Neuronal stem cell (in vitro differentiated cells): ENCODE measurements at places on chromosomes 6 and 20.

- H3K27ac ChIP-seq: no peak overlapping the region
- H3K4me1 ChIP-seq: peaks cover 1% of the 10 kb centered on the region
- no peaks in the 10 kb centered on the region for H3K36me3 ChIP-seq
- no peak overlapping the region for H3K4me3 ChIP-seq
- H3K27me3 ChIP-seq: no peaks in the 10 kb centered on the region
- DNase-seq: no peak
Measured at GRCh38 chr6:38341496-38341895, 298.2 kb downstream of the BTBD9 start.

DNA sequence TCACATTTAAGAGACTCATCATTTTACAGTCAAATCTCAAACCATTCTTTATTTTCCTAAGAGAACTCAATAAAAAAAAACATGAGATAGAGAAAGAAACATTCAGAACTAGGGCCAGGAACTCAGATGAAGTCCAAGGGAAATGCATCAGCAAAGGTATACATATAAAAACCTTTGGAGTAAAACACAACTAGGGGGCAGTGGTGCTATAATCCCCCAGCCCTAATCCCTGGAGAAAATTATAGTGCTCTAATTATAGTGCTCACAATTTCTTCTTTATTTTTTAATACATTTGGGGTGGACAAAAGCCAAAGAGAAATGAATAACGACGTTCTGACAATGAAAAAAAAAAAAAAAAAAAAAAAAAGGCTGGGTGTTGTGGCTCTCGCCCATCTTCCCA lies 100.6 kb upstream of the EMILIN3 start:
- no peaks in the 10 kb centered on the region for H3K4me1 ChIP-seq
- no peak for DNase-seq
- peaks cover 79% of the 10 kb centered on the region for H3K36me3 ChIP-seq
- H3K27me3 ChIP-seq: no peaks in the 10 kb centered on the region
- H3K27ac ChIP-seq: no peak overlapping the region
- H3K4me3 ChIP-seq: no peak overlapping the region

DNA sequence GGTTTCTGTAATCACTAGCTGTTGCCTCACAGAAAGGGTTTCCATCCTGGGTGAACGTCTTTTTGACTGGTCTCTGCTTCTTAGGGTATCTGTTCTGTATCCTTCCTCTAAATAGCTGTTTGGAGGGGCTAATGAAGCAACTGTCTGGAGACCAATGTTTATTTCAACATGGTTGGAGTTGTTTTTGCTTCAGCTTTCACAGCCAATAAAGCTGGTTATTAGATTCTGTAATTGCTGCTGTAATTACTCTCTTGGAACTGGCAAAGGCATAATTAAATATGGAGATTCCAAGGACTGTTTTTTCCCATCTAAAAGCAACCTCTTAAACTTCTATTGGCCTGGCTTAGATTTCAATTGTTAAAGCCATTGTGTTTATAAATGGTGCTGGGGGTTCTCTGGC lies 31.9 kb downstream of the CHMP4B start:
- H3K4me1 ChIP-seq: no peaks in the 10 kb centered on the region
- DNase-seq: no peak
- no peaks in the 10 kb centered on the region for H3K36me3 ChIP-seq
- no peak overlapping the region for H3K4me3 ChIP-seq

DNA sequence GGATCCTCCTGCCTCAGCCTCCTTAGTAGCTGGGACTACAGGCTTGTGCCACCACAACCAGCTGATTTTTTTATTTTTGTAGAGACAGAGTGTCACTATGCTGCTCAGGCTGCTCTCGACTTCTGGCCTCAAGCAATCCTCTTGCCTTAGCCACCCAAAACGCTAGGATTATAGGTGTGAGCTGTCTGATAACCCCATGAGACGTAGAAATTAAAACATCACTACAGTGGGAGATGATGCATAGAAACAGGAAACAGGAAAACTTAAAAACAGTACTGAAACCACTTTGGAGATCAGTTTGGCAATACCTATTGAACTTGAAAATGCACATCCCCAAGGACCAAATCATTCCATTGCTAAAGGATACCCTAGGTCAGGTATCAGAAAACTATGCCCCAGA lies 10.8 kb downstream of the SENP6 start:
- no peak overlapping the region for H3K4me3 ChIP-seq
- no peaks in the 10 kb centered on the region for H3K4me1 ChIP-seq
- DNase-seq: no peak
- H3K36me3 ChIP-seq: no peaks in the 10 kb centered on the region
- no peak overlapping the region for H3K27ac ChIP-seq
- H3K27me3 ChIP-seq: no peaks in the 10 kb centered on the region

GRCh38 chr6:134768931-134769330 lies 181.0 kb downstream of the ALDH8A1 start:
- H3K4me3 ChIP-seq: no peak overlapping the region
- H3K4me1 ChIP-seq: no peaks in the 10 kb centered on the region
- no peak overlapping the region for H3K27ac ChIP-seq

GRCh38 chr20:23344336-23344735 lies 6.3 kb upstream of the NXT1 start:
- no peak overlapping the region for H3K27ac ChIP-seq
- no peaks in the 10 kb centered on the region for H3K36me3 ChIP-seq
- H3K4me1 ChIP-seq: no peaks in the 10 kb centered on the region
- no peak for DNase-seq
- no peaks in the 10 kb centered on the region for H3K27me3 ChIP-seq

- no peak overlapping the region for H3K4me3 ChIP-seq
- no peaks in the 10 kb centered on the region for H3K36me3 ChIP-seq
- no peaks in the 10 kb centered on the region for H3K27me3 ChIP-seq
- H3K4me1 ChIP-seq: peaks cover 6% of the 10 kb centered on the region
- DNase-seq: no peak
- H3K27ac ChIP-seq: no peak overlapping the region
Measured at GRCh38 chr6:113277111-113277510, 580.0 kb upstream of the MARCKS start.

DNA sequence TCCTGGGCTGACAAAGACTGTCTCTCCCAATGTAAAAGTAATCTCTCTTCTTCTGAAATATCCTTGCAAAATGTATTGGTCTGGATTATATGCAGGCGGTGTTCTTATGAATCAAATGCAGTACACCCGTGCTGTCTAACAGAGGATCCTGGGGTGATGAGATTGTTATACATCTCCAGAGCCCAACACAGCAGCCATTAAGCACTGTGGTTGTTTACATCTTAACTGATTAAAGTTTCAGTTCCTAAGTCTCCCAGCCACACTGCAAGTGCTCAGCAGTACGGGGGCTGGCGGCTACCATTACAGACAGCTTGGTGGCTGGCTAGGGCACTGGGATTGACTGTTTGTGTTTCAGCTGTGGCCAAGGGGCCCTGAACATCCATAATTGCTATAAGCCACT lies 7.0 kb downstream of the UNC93A start:
- no peak for DNase-seq
- no peaks in the 10 kb centered on the region for H3K27me3 ChIP-seq
- H3K4me1 ChIP-seq: peaks cover 3% of the 10 kb centered on the region
- no peak overlapping the region for H3K27ac ChIP-seq
- no peaks in the 10 kb centered on the region for H3K36me3 ChIP-seq

DNA sequence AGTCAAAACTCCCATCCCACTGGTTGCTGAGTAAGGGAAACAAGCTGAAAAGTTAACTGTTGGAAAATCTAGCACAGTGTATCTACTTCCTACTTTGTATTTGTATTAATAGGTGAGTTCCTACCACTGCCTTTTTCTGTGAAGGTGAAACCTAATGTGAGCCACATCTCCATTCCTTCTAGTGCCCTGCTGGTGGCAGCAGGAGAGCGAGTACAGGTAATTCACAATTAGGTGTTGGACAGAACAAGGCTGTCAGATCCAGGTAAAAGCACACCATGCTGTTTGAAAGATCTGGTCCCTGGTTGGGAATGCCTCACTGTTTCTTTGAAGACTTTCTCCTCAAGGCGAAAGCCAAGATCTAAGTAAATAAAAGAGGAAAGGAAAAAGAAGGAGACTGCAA lies 528.4 kb downstream of the PKHD1 start:
- H3K4me1 ChIP-seq: no peaks in the 10 kb centered on the region
- no peak overlapping the region for H3K4me3 ChIP-seq
- no peak for DNase-seq
- H3K27me3 ChIP-seq: no peaks in the 10 kb centered on the region
- no peak overlapping the region for H3K27ac ChIP-seq
